CD4-positive, alpha-beta T cell treated with Interleukin-15 for 4 hours (primary cell): ENCODE measurements at places on chromosomes 5 and 9.
A peak's percentile ranks its signal among the peaks of the same experiment; 100 is the strongest.

- no peak for DNase-seq
These were observed 30.0 kb upstream of the FGD3 start for GRCh38 chr9:92917176-92917800.

- DNase-seq, result no peak
These were observed 436.8 kb downstream of the CDH9 start for GRCh38 chr5:26601563-26601962.

DNA sequence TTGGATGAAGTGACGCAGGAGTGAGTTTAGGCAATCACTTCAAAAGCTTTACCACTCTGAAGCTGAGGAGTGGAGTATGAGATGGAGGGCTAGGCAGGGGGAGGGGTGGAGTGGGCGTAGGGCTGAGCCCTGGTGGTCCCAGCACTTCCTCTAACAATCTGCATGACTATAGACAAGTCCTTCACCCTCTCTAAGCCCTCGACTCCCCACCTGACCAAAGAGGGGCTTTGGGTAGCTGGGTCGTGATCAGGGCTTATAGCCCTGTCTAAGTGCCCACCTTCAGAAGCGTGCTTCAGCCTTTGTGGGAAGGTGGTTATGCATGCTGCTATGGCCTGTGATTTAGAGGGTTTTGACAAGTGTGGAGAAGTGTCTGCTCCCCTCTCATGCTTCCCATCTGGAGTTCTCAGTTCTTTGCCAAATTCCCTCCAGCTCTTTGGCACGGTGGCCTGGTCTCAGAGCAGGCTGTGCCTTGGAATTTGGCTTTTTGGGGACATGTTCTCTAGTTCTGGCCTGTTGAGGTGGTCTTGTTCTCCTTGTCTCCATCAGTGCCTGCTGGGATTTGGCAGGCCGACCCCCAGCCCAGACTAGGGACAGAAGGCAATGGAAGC, 53.0 kb downstream of the ACTBL2 start:
- no peak for DNase-seq

DNA sequence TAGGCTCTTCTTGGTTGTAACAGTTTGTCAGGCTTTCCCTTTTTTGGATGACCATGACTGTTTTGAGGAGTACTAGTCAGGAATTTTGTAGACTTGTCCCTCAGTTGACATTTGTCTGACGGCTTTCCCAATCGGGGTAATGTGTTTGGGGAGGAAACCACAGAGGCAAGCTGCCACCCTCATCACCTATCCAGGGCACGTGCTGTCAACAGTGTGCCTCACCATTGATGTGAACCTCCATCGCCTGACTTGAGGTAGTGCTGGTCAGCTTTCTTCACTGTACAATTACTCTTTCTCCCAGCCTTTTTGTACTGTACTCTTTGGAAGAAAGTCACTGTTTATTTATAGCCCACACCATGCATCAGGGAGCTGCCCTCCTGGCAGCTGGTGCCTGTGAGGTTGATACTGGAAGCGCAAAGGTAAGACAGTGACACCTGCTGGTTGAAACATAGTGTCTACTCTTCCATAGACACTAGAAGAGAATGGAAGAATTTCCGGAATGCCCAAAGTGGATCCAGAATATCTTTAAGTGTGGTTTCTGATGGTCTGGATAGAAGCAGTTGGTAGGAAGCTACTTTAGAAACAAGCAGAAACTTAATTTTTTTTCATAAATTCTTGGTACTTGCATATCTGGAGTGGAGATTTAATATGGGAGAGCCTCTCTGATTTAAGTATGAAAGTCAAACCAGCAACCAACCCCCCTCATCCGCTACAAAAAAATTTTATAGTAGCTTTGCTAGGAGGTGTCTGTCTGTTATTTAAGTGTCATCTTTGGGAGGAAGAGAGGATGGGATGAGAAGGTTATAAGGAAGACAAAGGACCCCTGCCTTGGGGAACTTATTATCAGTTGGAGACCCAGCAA, 69.3 kb downstream of the SNX30 start:
- no peak for DNase-seq

DNA sequence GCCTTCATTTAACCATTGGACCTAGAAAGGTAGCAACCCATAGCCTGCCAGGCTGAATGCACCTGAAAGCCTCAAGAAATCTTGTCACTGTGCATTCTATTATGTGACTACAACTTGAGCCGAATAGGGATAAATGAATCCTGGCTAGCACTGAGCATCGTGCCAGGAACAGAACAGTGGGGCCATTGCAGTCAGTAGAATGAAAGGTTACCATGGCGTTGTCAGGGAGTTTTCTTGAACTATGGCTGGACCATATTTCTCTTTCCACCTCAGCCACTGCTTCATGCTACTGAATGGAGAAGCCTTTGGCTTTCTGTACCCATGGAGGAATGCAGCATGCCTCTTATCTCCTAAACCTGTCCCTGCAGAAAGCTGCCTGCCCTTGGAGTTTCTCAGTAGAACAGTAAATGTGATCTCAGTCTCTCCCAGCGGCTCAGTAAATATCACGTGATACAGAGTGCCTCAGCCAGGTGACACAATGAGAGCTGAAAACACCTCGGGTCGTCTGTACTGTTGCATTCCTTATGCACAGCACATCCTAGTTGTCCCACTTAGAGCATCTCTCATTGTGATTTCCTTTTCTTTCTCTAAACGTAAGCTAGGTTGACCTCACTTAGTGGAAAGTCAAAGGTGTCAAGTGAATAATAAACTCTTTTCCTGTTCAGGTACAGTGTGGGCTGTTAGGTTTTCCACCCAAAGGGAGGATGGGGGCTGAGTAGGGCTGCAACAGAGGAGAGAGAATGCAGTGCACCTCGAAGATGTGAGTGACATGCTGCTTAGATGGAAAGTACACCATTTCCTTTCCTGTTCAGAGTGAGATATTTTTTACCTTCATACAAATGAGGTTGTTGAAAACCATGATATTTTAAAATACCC, 115.3 kb downstream of the MACIR start:
- DNase-seq, result no peak

DNA sequence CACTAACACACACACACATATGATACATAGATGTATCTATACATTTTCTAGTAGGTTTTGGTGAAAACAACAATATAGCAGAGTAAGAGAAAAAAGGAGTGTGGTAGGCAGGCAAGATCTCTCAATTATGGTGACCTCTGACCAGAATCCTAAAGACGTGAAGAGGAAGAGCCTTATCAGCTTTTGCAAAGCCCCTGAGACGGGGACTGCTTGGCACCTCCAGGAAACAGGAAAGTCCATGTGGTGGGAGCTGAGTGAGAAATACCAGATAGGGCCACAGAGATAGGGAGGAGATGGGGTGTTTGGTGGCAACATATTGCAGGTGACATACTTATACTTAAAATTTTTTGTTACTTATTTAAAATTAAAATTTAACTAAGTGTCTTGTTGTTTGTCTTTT, 39.9 kb upstream of the CTXN3 start:
- no peak for DNase-seq

- DNase-seq, result no peak
These were observed 1819.8 kb upstream of the C9orf72 start for GRCh38 chr9:29393064-29393463.

DNA sequence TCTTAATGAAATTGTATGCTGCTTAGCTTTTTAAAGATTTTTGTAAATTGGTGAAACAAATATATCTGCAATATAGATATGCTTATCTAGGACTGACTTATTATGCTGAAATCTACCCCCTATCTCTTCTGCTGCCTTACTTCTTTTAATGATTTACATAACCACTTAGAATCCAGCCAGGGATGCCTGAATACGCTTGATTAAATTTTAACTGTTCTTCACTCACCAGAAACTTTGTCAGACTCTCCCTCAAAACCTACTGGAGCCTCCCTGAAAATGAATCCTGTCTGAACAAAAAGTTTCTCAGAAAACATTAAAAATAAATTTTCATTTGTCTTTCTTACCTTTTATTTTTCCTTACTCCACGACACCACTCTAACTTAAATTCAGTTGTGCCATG, 111.7 kb downstream of the ST8SIA4 start:
- no peak for DNase-seq

GRCh38 chr5:167903243-167903642, 388.2 kb upstream of the WWC1 start:
- DNase-seq, result no peak

DNA sequence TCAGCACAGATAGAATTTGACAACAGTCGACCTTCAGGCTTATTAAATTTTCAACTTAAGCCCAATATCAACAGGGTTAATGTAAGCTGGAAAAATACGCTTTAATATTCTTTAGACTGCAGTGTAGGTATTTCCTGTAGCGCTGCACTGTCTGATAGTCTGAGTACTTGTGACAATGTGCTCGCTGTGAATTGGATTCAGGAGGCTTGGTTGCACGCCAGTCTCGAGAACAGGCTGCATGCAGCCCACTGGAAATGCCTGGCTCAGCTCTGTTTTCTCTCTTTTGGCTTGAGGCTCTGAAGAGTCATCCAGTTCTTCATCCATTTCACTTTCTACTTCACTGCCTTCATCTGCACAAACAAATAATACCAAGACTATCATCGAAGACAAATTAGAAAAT, 300.9 kb downstream of the RFX3 start:
- DNase-seq, result no peak

DNA sequence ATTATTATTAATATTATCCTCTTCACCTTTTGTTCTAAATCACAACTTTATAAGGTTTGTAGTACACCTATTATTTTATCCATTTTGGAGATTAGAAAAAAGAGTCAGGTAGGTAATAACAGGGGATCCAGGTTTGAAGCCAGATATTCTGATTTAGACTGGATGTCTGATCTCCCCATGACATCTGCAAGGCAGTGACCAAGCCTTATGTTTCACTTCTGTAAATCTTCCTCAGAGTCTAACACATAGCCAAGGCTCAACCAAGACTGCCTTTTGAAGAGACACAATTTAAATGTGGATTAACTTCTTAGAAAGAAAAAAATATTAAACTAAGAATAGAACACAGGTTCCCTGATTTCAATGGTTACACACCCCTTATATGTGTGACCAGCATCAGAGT, 44.2 kb downstream of the CETN3 start:
- no peak for DNase-seq

- DNase-seq, result no peak
These were observed 189.2 kb downstream of the FSTL4 start for GRCh38 chr5:133423011-133423617.

DNA sequence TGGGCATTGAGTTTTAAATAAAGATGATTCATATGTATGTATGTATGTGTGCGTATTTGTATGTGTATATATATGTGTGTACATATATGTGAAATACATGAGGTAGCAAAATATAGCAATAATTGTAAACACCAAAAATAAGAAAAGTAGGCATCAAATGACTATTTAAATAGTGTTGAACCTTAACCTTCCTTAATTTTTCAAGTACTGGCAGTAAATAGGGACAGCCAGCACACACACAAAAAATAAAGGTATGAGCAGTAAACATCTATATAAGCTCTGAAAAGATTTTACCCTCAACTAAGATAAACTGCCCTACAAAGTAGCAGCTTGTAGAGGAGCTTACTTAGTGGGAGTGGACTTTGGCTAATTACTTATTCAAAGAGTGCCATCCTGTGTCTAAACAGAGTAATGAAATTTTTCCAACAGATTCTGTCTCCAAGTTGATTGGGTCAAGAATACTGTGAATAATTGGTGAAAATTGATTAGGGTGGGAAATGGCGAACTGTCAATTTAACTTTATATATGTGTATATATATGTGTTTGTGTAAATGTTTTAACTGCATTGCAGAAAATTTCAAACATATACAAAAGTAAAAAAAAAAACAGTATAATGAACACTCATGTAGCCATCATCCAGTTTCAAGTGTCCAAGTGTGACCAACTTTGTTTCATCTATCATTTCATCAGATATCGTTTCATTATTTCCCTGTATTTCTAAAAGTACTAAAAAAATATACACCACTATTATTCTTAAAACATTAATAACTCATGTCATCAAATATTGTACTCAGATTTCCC, 2.0 kb upstream of the ADAMTS6 start:
- DNase-seq, result peak; percentile 62

GRCh38 chr5:160486573-160486972, 64.9 kb downstream of the PTTG1 start:
- peak; percentile 66 for DNase-seq

DNA sequence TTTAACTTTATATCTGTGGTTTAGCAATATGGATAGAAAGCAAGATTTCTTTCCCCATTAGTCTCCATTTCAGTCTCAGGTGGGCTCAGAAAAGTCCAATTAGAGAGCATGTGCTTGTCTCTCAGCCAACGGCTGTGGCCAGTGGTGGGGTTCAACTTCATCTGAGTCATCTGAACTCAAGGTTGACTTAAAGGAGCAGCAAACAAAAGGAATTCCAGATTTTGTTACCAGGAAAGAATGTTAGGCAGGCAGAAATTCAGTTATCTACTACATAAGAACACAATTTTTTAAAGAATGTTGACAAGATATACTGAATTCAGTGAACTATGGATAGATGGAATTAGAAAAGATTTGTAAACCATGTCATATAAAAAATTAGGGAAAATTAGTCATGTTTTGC, 784.1 kb downstream of the MAT2B start:
- DNase-seq, result no peak

GRCh38 chr5:36161361-36161760, 9.4 kb downstream of the SKP2 start:
- DNase-seq, result no peak

DNA sequence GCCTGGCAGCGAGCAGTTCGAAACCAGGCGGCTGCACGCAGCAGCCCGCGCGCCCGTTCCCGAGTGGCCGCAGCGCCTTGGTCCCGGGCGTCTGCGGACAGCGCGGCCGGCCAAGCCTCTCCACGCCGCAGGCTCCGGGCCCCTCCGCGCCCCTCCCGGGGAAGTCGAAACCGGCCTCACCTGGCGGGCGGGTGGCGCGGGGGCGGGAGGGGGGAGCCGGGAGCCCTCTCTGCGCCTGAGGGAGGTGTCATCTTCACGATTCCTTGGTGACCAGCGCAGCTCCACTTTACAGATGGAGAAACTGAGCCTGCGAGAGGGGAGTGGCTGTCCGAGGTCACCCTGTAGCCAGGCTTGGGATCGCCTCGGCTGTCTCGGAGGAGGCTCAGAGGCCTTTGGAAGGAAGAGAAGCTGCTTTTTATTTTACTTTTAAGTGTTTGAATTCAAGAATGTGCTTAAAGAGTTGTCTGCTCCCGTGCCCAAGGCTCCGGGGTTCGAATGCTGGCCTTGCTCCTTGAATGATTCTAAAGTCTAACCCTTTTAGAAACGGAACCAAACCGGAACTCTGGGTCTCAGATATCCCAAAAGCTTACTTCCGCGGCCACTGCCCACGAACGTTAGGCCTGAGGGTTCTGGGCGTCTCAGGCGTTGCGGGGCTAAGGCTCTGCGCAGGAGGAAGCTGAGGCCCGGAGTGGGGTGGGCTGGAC, 662 bp downstream of the SUSD3 start:
- DNase-seq, result no peak

DNA sequence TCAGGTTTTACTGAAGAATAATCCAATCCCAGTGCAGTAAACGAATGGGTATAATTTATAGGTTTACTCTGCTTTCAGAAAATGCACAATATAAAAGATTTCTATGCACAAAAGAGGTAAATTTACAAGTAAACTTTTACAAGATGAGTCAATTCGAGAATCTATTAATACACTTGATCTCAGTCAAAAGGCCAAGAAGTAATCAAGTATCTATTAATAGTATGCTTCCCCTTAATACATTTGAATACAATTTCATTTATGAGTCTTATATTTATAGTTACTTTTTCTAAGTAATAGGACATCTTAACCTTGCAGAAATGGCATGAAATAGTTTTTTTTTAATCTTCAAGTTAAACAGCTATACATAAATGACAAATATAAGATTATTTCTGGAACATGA, 355.2 kb upstream of the EFNA5 start:
- DNase-seq, result no peak
